Motor neuron (in vitro differentiated cells): ENCODE measurements at places on chromosomes 2 and 18. TPM values are rescaled to one million over a fixed set of nuclear protein-coding genes. Genes with fewer than 3 reads are reported as not detected.

The MAL gene
- 1.5 and 2.6 TPM in 2 replicates for total RNA-seq

The TCF23 gene
- total RNA-seq: 0.66 and 0.87 TPM in 2 replicates

The CPO gene
- total RNA-seq: not detected in 2 replicates

The CHRND gene
- 0.05 and 0.13 TPM in 2 replicates for total RNA-seq

The CNRIP1 gene
- total RNA-seq: 23.3 and 23.9 TPM in 2 replicates
